ENCODE measurements at places on chromosomes 2 and 18. TPM values are rescaled to one million over a fixed set of nuclear protein-coding genes. Genes with fewer than 3 reads are reported as not detected.
A peak's percentile ranks its signal among the peaks of the same experiment; 100 is the strongest.

DNA sequence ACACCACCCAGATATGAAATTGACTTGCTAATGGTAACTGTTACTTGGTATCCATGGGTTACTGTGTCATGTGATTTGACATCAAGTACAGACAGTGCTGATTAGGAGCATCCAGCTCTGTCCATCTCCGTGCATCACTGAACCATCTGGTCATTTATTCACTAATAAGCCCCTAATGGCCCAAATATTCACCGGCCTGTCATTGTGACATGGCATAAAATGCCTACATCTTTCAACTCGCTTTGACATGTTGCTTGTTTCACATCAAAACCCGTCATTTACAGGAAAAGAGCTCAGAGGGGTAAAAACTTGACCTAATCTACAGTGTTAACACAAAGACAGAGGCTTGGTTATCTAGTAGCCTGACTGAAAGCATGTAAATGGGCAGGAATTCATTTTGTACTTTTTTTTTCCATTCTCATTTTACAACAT lies 308.9 kb upstream of the ATP5MC3 start:
- no peak for DNase-seq

DNA sequence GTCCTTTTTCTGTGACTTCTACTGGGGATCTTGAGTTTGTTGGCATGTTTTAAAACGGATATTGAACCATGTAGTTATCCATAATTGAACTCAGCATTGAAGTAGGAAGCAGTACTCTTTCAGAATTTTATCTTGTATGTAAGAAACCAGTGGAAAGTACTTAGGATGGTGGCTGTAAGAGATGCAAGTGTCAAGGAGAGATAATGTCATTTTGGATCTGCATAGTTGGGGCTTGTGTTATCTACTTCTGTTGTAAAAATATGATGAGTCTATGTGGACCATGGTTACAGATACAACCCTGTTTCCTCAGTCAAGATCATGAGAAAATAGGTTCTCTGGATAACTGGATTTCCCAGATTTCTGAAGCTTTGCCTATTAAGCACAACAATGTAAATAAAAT lies 113.7 kb downstream of the NAB1 start:
- no peak for DNase-seq

- DNase-seq, result no peak
Measured at GRCh38 chr2:105121434-105121833, 83.6 kb downstream of the MRPS9 start.

Gene SALL3
- not detected for total RNA-seq

Gene CTIF
- total RNA-seq, result 29.1 TPM

Gene GLI2
- total RNA-seq, result 0.68 TPM

DNA sequence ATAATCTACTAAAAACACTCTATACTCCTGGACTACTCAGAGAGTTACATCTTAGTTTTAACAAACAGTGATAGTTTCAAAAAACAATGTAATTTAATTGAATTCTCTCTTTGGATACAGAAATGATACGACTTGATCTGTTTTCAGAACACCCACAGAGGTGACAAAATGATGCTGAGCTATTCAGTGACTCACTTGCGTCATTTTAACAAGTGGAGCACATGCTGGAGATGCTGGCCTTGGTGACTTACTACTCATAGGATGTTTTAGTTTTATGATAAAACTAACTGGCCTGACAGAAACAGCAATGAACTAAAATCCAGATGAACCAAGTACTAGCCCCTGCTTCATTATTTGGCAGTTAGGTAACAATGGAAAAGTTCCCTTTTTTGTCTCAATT lies 101.3 kb upstream of the ITGB6 start:
- no peak for DNase-seq

DNA sequence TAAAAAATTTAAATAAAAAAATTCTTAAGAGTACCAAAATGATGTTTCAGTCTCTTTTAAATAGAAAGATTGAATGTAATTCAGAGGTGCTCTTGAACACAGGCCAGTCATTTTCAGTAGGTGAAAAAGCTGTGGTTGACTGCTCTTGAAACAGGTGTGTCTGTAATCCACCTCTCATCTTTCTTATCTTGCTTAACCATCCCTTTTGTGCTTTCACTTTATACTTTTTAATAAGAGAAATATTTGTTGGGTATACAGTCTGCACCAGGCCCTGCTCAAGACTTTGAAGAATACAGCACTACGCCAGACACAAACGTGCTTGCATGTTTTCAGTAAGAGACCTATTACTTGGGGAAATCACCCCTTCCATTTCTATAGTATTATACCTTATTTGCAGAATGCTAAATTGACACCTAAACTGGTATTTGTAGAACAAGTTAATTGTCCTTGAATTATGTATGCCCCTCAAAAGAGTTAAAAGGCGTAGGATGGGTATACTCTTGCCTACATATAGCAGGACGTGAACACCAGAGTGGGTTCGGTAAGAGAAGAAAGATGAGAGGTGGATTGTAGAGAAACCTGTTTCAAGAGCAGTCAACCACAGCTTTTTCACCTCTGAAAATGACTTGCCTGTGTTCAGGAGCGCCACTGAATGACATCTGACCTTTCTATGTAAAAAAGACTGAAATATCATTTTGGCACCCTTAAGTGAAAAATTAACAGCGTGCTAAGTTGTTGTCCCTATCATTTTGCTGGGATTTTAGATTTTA lies 4.0 kb upstream of the RTN4 start:
- no peak for DNase-seq

Gene RANBP2
- total RNA-seq, result 94.3 TPM

Gene REL
- 4.9 TPM for total RNA-seq

DNA sequence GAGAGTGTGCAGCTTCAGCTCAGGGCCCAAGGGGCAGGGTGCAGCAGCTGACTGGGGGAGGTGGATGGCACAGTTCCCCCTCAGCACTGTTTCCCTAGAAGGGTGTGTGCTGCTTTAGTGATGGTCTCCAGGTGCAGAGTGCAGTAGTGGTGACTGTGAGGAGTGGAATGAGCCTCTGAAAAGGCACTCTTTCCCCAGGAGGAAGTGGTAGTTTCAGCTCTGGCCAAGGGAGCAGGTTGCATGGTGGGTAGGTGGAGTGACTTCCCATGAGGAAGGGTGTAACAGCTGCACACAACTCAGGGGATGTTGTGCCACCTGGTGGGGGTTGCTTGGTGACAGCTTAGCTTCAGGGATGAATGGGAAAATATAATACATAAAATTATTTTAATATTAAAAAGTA lies 251.5 kb upstream of the NXPH2 start:
- DNase-seq, result peak; percentile 49

GRCh38 chr2:113831161-113831560 lies 58.7 kb upstream of the ACTR3 start:
- DNase-seq, result peak; percentile 31

Gene POMC
- not detected for total RNA-seq

- DNase-seq, result no peak
Measured at GRCh38 chr2:39657287-39657937, 8.3 kb upstream of the TMEM178A start.

Gene GALNT14
- total RNA-seq, result not detected

DNA sequence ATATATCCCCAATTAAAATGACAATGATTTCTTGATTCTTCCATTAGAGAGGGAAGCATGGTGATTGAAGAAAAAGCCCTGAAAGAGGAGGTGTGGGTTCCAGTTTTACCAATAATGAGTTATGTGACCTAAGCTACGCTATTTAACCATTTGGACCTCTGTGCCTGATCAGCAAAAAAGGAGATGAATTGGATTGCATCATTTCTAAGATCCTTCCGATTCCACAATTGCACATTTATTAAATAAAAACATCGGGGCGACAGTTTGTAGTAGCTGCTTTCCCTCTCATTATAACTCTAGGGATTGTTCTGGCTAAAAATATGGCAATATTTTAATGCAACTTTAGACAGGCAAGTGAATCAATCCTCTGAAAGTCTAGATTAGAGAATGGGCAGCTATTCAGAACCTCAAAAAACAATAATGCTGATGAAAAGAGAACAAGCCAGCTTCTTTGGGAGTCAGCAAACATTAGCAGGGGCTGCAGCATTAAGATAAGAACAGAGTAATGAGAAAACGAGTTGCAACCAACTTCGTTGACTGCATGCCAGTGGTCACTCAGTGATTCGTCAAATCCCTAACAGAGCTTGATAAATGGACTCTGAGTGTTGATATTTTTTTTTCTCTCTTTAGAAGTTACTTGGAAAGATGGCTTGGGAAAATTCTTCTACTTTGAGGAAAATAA lies 301.2 kb downstream of the AGPS start:
- DNase-seq, result no peak

All from myocyte (in vitro differentiated cells).